ENCODE measurements at places on chromosomes 5 and 9. TPM values are rescaled to one million over a fixed set of nuclear protein-coding genes. Genes with fewer than 3 reads are reported as not detected.

DNA sequence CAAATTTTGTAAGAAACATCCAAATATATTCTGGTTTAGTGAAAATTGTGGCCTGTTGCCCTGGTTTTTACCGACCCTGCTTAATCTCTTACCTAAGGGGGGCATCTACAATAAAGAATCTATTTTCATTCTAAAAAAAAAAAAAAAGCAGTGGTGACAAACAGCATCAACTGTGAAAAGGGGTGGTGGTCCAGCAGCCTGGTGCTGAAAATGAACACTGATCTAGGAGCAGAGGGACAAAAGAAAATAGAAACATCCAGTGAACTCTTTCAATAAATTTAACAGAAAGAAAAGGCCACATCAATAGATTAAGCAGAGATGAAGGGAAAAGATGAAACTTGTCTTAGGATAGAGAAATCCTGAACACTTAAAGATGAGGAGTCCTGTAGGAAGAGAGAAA is 348.7 kb upstream of the GRAMD2B start:
- no peak for DNase-seq

C5orf22 gene
- 17.0 TPM for total RNA-seq

DNA sequence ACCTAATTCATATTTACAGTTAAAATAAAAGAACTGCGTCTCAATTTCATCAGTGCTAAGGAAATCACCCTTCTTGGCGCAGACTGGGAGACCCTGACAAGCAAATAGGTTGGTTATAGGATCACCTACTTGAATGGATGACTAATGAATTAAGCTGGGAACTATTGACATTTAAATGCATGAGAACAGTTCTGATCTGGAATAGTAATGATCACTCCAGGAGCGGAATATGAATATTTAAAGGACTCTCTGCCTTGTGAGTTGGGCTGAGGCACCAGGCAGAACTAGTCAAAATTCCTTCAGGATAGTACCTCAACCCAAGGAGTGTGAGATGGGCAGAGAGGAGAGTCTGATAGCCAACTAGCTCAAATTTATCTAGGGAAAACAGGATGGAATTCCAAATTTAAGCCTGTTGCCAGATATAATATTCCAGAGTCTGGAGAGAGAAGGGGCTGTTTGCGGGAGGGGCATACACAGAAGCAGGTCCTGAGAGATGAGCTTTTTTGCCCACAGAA is 364.4 kb downstream of the CSNK1G3 start:
- no peak for DNase-seq

- no peak for DNase-seq
Observed at GRCh38 chr9:90961375-90961774, 159.8 kb downstream of the SYK start.

Measured in left cardiac atrium (tissue), 4 donors.